Stimulated activated CD4-positive, alpha-beta T cell treated with anti-CD3 and anti-CD28 coated beads, Interleukin-15, amount 100 ng/mL, for 48 hours (primary cell): ENCODE measurements at places on chromosomes 12 and 14.

GRCh38 chr12:67648521-67649260 is at the start of gene DYRK2:
DYRK2 (plus strand) TSS chr12:67648745; CDS start chr12:67649134, 389 bp downstream.
- DNase-seq = peak; percentile 29

GRCh38 chr12:53365245-53365904 is 14.6 kb upstream of the SP1 start:
- no peak for DNase-seq

DNA sequence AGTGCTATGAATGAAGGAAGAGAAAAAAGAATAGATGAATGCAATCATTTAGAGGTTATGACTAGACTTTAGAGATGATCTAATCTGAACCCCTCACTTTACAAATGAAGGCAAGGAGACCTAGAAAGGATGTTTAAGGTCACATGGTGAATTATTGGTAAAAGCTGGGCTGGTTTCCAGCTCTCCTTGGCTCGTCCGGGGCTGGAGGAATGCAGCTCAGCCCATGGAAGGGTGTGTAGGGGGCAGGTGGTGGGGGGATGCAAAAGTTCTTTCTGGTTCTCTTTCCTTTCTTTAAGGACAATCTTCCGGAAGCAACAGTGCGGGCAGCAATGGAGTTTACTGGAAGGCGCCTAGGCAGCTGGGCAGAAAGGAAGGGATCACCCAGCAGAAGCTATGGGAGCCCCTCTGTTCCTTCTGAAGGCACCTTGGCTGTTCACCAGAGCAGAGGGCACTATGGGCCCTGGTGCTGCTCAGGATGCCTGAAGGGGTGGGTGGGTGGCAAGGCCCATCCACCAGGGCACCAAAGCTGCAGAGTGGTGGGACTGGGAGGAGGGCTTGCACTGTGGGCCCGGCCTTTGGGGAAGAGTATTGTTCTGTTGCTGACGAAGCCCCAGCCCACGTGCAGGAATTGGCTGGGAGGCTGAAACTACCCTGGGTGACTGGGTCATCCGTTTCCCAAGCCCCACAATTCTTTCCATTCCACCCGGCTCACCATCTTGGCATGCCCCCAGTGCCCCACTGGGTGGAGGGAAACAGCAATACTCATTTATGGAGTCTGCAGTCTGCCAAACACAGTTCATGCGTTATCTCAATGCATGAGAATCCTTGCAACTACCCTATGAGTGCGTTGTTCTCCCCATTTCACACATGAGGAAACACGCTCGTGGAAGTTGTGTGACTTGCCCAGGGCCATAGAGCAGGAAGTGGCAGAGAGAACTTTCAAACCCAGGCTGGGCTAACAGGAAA is 78.2 kb downstream of the IRF2BPL start:
- DNase-seq = no peak

GRCh38 chr14:103160321-103161053 is 37.2 kb downstream of the TNFAIP2 start:
- no peak for DNase-seq

- no peak for DNase-seq
Measured at GRCh38 chr12:104751120-104751519, 207.0 kb downstream of the SLC41A2 start.

DNA sequence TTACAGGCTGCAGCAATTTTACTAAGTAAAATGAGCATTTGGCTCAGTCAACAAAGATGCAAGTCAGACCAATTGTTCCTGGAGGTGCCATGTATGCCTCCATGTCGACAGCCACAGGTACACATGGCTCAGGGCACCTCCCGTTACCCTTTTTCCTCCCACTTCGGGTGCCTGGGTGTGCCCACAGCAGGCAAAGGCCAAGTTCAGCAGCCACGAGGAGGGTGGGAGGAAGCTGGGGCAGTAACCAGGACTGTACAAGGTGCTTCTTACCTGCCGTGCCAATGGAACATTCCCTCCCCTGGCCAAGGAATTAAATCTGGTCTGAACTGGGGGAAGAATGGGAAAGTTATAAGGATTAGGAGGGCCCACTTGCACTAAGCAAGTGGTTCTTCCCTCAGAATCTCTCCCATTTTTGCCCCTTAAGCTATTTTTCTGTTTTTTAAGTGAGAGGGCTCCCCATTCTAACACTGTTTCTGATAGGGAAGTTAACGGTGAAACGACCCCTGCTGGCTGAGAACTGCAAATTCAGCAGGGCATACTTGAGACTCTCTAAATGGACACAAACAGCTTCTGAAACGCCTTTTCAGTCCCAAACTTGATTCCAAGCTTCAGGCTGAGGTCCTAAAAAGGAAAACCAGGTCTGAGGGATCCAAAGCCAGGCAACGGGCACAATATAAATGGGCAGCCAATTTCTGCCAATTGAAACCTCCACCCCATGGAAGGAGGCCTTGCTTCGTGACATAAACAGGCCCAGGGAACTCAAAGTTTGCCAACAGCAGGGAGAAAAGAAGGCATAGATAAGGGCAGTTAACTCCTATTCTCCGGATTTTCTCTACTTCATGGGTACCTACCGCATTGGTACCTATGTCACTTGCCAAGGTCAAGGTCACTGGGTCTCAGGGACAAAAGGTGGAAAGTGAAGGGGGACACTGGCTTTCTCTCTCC is 24.8 kb downstream of the CLECL1 start:
- DNase-seq = peak; percentile 51

GRCh38 chr12:1929241-1929984 is 11.0 kb upstream of the CACNA2D4 start:
- DNase-seq = no peak

DNA sequence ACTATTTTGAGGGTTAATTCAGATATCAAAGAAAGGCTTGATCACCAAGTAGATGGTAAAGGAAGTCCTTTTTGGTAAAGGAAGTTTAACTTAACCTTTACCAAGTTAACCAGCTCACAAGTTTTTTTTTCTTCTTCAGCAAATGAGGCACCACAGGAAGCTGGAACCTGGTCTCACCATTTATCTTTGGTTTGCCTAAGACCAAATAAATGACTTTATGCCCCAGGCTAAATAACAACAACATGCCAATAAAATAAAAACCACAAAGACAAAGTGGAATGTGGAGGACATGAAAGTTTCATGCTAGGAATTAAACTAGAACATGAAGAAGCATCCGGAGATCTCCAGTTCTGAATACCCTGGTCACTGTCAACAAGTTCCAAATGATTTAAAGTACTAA is 116.8 kb upstream of the PRICKLE1 start:
- DNase-seq = no peak

- no peak for DNase-seq
Measured at GRCh38 chr14:51008446-51008845, 64.2 kb upstream of the PYGL start.

GRCh38 chr12:59491877-59492276 is 104.0 kb upstream of the SLC16A7 start:
- no peak for DNase-seq

DNA sequence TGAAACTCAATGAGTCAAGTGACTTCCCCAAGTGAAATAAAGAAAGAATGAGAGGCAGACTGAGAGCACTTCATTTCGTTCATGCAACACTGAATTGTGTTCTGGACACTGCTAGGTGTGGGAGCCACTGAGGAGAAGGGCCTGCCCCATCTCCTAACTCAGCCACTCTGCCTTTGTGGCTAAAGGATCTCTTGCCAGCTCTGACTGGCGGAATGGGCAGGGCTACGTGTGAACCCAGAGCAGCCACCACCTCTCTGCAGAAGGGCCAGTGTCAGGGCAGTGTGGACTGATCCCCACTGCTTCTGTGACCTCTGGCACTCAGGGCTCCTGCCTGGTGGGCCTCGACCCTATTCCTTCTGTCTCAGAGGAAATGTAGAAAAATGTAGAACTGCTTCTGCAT is 46.5 kb upstream of the GZMB start:
- DNase-seq = no peak

DNA sequence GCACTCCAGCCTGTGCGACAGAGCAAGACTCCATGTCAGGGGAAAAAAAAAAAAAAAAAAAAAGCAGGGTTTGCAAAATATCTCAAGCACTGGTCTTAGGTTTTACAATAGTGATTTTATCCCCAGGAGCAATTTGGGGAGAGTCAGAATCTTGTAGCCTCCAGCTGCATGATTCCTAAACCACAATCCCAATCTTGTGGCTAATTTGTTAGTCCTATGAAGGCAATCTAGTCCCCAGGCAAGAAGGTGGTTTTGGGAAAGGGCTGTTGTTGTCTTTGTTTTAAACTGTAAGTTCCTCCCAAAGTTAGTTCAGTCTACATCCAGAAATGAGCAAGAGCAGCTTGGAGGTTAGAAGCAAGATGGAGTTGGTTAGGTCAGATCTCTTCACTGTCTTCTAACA is 135.7 kb downstream of the PLXNC1 start:
- no peak for DNase-seq

GRCh38 chr14:56237398-56237797 is 119.2 kb downstream of the PELI2 start:
- DNase-seq = no peak

GRCh38 chr14:103209054-103209453 is 85.8 kb downstream of the TNFAIP2 start:
- DNase-seq = no peak
